ENCODE measurements at places on chromosomes 11 and 22.

GRCh38 chr11:43548916-43549315 lies 131.6 kb upstream of the HSD17B12 start:
- DNase-seq, result peak; percentile 92

DNA sequence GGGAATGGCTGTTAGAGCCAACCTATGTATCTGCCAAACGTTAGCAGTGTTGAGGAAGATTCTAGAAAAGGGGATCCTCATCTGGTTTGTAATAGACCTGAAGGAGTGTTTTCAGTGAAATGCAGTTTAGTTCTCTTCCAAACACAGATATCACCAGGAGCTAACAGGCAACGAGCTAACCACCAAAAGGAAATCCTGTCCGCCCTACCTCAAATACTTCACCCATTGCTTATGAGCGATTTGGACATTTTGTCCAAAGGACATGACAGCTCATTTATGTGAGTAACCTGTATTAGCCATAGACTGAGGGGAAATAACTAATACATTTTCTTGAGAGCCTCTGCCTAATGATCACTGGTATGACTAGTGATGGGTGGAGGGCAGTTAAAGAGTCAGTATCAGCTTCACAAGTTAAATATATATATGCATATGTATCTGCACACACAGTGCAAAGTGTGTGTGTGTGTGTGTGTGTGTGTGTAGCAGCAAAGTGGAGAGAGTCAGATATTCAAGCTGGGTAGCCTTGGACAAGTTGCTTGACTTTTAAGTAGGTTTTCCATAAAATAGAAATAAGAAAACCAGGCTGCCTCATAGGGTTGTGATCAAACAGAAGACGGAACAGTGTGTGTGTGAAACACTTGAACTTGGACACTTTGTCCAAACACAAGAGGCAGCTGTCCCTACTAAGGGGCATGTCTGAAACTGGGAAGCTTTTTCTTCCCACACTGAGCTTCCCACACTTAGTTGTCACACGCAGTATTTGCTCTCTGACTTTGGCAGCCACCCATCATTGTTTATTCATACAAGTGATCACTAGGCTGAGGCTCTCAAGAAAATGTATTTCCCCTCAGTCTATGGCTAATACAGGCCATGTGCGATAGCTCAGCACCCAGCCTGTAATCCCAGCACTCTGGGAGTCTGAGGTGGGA lies 940 bp upstream of the C11orf91 start:
- DNase-seq, result no peak

- no peak for DNase-seq
Measured at GRCh38 chr11:124582565-124582964, 12.8 kb downstream of the OR8A1 start.

DNA sequence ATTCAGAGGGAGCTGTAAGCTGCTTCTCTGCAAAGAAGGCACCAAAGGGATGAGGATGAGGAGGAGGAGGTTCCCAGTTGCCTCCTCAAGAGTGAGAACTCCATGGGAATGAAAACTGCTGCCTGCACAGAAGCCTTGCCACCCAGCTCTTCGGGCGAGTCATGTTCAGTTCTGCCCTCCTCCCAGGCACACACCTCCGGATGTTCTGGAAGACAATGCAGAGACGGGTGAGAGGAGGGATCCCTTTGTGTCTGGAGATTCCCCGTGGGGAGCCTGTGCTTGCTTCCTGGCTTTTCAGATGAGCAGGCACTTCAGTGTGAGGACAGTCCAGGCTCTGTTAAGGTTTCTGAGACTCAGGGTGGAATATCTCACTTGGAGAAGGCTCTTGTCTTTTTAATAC lies 295.6 kb downstream of the DDX10 start:
- DNase-seq, result no peak

DNA sequence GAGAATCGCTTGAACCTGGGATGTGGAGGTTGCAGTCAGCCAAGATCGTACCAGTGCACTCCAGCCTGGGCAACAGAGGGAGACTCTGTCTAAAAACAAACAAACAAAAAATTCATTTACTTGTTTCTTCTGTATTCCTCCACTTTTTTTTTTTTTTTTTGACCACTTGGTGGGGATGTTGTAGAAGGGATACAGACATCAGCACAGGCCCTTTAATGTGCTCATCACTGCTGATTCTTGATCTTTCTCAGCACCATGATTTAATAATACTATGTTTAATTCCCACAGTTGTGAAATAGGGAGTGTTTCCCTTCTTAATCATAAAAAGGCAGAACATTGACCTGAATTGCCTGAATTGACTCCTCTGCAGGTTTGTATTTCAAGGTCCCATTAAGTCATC lies 4.5 kb downstream of the TTC9C start:
- DNase-seq, result peak; percentile 38

Data from MV-4-11 (cell line).